ENCODE measurements at places on chromosomes 4 and X.
A peak's percentile ranks its signal among the peaks of the same experiment; 100 is the strongest.

DNA sequence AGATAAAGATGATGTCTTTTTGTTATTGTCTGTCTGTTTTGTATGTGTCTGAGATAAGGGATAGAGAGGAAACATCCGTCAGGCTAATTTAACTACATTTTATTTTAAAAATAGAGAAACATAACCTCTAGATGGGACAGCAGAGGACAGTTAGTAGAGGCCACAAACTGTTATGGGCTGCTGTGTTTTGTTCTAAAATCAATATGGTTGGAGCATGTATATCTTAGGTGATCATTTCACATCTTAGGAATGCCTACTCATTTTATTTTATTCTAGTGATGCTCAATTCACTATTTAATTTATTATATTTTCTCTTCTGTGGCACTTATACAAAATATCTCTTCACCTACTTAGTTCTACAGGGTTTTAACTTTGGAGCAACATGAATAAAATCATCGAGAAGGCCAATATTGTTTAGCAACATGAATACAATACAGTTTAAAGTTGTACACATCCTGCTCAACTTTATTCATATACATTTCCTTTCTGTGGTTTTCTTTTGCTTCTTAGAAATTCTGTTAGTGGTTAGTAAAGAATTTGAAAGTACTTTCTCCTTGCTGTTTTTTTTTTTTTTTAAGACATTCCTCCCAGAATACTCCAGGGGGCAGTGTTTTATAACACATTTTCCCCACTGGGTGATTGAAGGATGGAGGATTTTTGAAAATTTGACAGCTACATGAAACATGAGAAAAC, 392.9 kb downstream of the UNC5C start:
- H3K4me1 ChIP-seq = peaks cover 6% of the 10 kb centered on the region
- DNase-seq = peak; percentile 73
- peak overlapping the region; percentile 4 for H3K4me3 ChIP-seq
- no peaks in the 10 kb centered on the region for H3K27me3 ChIP-seq
- H3K27ac ChIP-seq = no peak overlapping the region

GRCh38 chr4:95506264-95506663, 42.5 kb downstream of the UNC5C start:
- DNase-seq = no peak
- no peaks in the 10 kb centered on the region for H3K4me1 ChIP-seq
- no peak overlapping the region for H3K4me3 ChIP-seq
- H3K27ac ChIP-seq = no peak overlapping the region
- H3K27me3 ChIP-seq = no peaks in the 10 kb centered on the region

DNA sequence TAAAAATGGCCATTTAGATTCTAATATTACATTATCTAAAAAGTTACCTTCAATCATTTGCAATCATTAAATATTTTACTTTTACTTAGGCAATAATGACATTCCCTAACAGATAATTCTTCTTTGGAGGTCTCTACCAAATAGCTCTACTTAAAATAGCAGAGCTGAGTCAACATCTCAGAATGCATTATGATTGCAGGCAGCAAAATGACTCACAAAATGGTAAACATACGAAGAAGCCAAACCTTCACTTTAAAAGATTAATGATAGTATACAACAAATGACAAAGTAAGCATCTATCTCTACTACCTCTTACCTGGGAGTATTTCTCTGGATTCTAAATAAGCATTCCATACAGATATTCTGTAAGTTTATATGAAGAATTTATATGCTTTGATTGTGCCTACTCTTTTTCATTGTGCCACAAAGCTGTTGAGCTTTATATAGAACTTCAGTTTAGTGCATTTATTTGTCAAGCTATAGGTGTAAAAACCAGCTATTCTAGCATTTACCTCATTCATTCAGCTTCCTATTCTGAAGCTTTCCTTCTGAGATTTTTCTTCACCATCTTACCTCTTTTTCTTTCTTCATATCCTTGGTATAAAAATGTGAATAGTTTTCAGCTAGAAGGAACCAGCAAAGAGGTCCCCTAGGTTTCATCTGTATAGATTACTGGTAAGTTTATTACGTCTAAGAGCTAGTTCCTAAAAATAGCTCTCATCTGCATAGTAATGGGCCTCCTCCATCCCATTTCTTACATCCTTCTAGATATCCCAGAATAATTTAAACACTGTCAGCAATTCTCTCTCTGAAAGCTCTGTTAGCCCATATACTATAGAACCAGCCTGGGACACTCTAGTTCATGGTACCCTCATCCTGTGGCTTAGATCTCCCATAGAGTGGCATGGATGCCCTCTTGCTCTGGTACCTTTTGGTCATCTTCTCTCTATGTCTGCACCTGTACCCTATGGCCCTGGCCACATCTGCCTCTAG, 17.2 kb upstream of the SPCS3 start:
- no peak overlapping the region for H3K4me3 ChIP-seq
- H3K27ac ChIP-seq = no peak overlapping the region
- H3K4me1 ChIP-seq = no peaks in the 10 kb centered on the region
- H3K36me3 ChIP-seq = no peaks in the 10 kb centered on the region
- peaks cover 9% of the 10 kb centered on the region for H3K27me3 ChIP-seq

- no peaks in the 10 kb centered on the region for H3K36me3 ChIP-seq
- no peak overlapping the region for H3K4me3 ChIP-seq
- no peaks in the 10 kb centered on the region for H3K4me1 ChIP-seq
- H3K27ac ChIP-seq = no peak overlapping the region
Observed at GRCh38 chr4:98126141-98126540, 17.1 kb downstream of the STPG2 start.

GRCh38 chr4:189035091-189035490, 895.9 kb downstream of the TRIML1 start:
- DNase-seq = no peak
- H3K27ac ChIP-seq = no peak overlapping the region
- H3K36me3 ChIP-seq = no peaks in the 10 kb centered on the region
- H3K4me3 ChIP-seq = no peak overlapping the region

DNA sequence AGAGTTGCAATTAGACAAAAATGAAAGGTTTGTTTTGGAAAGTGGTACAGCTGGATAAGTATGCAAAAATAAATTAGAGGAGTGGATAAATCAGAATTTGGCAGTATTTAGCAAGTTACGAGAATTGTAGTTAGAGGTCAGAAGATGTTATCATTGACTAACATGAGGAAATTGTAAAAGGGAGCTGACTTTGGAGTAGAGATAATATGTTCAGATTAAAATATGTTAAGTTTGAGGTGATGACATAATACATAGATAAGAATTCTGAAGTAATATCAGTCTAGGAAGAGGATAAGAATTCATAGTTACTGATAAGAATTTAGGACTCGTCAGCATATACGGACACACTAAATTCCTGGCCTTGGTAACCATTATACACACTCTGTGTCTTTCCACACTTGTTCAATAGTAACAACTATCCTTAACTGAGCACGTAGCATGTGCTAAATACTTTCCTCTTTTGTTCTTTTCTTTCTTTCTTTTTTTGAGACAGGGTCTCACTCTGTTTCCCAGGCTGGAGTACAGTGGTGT, 4.1 kb upstream of the EPGN start:
- no peaks in the 10 kb centered on the region for H3K4me1 ChIP-seq
- H3K36me3 ChIP-seq = no peaks in the 10 kb centered on the region
- no peak overlapping the region for H3K27ac ChIP-seq
- H3K4me3 ChIP-seq = no peak overlapping the region
- H3K27me3 ChIP-seq = no peaks in the 10 kb centered on the region

GRCh38 chrX:147478899-147479298, 432.8 kb upstream of the FMR1 start:
- H3K27me3 ChIP-seq = no peaks in the 10 kb centered on the region
- H3K27ac ChIP-seq = no peak overlapping the region
- no peaks in the 10 kb centered on the region for H3K4me1 ChIP-seq

GRCh38 chrX:30981968-30982367, 89.9 kb downstream of the FTHL17 start:
- no peaks in the 10 kb centered on the region for H3K36me3 ChIP-seq
- no peak for DNase-seq
- H3K27ac ChIP-seq = no peak overlapping the region
- no peak overlapping the region for H3K4me3 ChIP-seq

DNA sequence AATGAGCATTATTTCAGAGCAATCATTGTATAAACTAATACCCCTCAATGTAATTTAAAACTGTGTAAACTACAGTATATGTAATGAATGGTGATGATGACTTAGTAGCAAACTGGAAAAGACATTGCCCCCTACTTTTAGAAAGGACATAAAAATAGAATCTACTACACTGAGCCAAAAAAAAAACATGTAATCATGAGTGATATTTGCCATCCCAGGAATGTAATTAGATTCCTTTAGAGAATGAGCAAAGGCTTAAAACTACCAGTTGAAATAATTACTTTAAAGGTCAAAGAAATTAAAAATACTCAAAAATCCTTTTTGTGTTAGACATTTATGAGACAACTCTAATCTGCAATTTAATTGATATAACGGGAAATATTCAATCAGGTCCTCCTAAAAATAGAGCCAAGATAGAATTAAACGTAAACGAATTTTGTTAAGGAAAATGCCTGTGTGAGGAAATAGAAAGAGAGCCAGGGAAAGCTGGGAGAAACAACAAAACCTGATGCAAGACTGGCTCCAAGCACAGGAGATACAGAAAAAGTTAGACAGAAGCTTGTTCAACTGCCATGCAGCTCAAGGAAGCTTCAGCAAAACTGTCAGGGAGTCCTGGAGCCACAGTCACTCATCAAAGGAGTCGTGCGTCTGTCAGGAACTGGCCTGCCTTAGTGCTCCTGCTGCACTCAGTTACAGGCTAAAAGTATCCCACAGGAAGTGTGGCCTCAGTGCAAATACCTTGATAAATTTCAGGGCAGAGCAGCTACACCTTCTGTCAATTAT, 655.7 kb upstream of the INTU start:
- H3K4me1 ChIP-seq = no peaks in the 10 kb centered on the region
- H3K27me3 ChIP-seq = no peaks in the 10 kb centered on the region
- DNase-seq = no peak
- H3K4me3 ChIP-seq = no peak overlapping the region

DNA sequence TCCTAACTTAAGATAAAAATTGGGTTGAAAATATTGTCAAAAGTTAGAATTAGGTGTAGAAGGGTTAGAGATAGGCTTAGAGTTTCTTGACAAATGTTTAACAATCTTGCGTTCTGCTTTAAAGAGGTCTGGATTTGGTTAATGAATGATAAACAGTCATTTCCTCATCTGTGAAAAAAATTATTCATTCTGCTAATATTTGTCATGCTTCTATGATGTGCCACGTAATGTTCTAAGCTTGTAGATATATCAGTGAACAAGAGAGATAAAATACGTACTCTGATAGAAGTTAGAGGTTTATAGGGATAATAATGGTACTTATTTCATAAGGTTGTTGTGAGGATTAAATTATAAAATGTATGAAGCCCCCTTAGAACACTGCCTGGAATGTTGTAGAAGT, 443.0 kb upstream of the GALNT7 start:
- H3K4me3 ChIP-seq = no peak overlapping the region
- no peak overlapping the region for H3K27ac ChIP-seq
- no peak for DNase-seq
- H3K27me3 ChIP-seq = no peaks in the 10 kb centered on the region

GRCh38 chr4:161522031-161522430, 641.8 kb downstream of the FSTL5 start:
- H3K27ac ChIP-seq = no peak overlapping the region
- DNase-seq = no peak
- H3K27me3 ChIP-seq = no peaks in the 10 kb centered on the region

DNA sequence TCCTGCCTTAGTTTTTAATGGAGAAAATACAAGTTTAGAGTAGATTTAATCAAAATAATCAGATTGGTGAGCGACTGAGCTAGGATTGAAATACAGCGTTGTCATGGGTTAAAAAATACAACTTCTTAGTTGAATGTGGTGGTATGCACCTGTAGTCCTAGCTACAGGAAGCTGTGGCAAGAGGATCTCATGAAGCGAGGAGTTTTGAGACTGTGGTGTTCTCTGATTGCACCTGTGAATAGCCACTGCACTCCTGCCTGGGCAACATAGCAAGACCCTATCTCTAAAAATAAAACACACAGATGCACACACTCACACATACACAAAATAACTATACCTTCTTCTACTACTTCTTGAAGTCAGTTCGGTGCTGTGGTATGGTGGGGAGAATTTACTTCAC, 19.8 kb upstream of the GBA3 start:
- no peaks in the 10 kb centered on the region for H3K4me1 ChIP-seq
- no peak overlapping the region for H3K4me3 ChIP-seq
- H3K27ac ChIP-seq = no peak overlapping the region
- DNase-seq = no peak
- H3K36me3 ChIP-seq = no peaks in the 10 kb centered on the region

GRCh38 chr4:109945056-109945455, 32.4 kb downstream of the EGF start:
- no peaks in the 10 kb centered on the region for H3K36me3 ChIP-seq
- DNase-seq = no peak
- no peak overlapping the region for H3K27ac ChIP-seq
- H3K4me3 ChIP-seq = no peak overlapping the region
- H3K27me3 ChIP-seq = peaks cover 2% of the 10 kb centered on the region

DNA sequence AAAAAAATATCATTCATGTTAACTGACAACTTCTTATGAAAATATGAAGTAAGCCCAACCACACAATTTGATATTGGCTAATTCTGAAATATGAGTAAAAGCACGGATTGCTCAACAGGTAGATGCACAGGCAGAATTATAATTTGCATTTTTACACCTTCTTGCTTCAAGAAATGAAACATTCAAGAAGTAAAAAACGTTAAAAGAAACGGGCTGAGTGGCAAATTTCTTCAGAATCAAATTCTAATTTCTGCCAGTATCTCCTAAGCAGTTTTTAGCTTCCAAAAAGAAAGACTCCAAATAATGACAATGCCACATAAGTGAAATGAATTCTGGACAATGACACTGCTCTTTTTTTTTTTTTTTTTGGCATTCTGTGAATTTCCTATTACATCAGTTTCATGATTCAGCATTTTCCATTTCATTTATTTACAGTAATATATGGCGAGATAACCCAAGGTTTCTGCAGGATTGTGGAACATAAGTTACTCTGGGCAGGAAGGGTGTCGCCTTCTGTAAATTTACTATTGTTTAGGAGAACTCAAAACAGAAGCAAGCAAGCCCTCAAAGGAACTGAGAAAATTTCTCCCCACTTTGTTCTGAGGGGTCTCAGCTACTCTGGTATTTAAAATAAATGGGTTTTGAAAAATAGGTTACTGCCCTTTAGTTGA, 1.4 kb downstream of the SEL1L3 start:
- H3K27me3 ChIP-seq = no peaks in the 10 kb centered on the region
- no peak for DNase-seq
- H3K27ac ChIP-seq = peak overlapping the region; percentile 85

- no peaks in the 10 kb centered on the region for H3K27me3 ChIP-seq
- no peaks in the 10 kb centered on the region for H3K36me3 ChIP-seq
Observed at GRCh38 chr4:100287534-100287933, 97.3 kb upstream of the DDIT4L start.

DNA sequence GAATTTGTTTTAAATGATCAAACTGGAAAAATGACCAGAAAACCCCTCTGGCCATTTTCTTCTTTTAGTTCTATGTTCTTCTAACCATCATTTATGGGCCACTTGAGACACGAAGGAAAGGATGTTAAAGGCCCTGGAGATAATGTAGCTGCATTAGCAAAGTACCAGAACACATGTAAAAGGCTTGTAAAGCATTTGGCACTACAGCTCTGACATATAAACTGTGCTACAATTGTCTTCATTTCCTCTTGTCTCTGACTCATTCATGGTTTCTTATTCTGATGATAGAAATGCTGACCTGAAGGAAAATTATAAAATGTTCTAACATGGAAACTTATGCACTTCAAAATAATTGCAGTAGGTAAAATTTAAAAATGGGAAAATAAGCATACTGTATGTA, 388.7 kb downstream of the FAT4 start:
- H3K4me3 ChIP-seq = no peak overlapping the region
- no peaks in the 10 kb centered on the region for H3K4me1 ChIP-seq

- DNase-seq = no peak
- no peak overlapping the region for H3K27ac ChIP-seq
- no peaks in the 10 kb centered on the region for H3K36me3 ChIP-seq
- no peaks in the 10 kb centered on the region for H3K4me1 ChIP-seq
- no peaks in the 10 kb centered on the region for H3K27me3 ChIP-seq
Observed at GRCh38 chr4:106978046-106978774, 57.9 kb downstream of the DKK2 start.
